ENCODE measurements at places on chromosomes 5 and 9.

DNA sequence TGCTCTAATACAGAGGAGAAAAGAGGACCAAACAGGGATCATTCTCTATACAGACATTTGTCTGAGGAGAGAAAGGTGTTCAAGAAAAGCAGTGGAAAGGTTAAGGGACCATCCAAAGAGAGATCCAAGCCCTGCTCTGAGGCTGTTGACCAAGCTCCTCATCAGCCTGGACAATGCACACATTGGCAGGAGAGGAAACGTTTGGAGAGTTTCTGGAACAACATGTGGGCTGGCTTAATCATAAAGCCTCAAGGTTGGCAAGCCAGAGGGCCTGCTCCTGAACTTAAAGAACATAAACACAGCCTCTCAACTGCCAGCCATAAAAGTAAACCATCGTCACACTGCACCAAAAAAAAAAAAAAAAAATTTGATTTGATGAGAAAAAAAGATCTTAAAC is 184.4 kb upstream of the SLC12A2 start:
- DNase-seq: no peak

- no peak for DNase-seq
These were observed 19.1 kb upstream of the SLC31A2 start for GRCh38 chr9:113131689-113132151.

DNA sequence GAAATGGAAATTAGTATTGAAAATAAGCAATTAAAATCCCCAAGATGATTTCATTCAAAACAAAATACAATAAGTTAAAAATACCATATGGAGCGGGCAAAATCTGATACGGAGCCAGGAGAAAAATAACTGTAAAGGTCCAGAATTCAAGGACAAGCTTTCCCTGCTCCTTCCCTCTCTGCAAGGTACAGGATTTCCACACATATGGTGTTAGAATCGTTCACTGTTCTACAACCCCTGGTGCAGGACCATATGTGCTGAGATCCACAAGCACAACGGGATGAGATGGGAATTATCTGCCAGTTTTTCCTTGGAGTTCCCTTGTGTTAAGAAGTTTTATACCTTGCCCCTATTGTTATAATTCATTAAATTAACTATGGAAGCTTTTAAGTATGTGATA is 94.7 kb upstream of the DMAC1 start:
- no peak for DNase-seq

DNA sequence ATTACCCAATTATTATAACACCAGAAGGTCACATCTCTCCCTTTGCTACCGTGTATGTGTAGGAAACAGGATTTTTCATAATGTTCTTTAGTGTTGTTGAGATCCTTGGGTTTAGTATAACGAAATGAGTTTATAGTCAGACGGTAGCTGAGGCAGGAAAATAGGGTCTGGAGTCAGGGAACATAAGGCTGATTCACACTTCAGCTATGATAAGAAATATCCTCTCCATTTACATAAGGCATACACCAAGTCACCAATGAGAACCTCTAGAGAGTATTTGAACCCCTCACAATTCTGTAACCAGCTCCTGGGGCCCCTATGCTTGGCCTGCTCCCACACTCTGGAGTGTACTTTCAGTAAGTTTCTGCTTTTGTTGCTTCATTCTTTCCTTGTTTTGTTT is 58.9 kb upstream of the ANKH start:
- DNase-seq: no peak

- DNase-seq: no peak
These were observed 92.1 kb upstream of the FSD1L start for GRCh38 chr9:105355781-105356180.

- DNase-seq: peak; percentile 34
These were observed 2.3 kb downstream of the P4HA2 start for GRCh38 chr5:132225165-132226032.

GRCh38 chr5:65013166-65013565 is 244.4 kb downstream of the CWC27 start:
- DNase-seq: no peak

DNA sequence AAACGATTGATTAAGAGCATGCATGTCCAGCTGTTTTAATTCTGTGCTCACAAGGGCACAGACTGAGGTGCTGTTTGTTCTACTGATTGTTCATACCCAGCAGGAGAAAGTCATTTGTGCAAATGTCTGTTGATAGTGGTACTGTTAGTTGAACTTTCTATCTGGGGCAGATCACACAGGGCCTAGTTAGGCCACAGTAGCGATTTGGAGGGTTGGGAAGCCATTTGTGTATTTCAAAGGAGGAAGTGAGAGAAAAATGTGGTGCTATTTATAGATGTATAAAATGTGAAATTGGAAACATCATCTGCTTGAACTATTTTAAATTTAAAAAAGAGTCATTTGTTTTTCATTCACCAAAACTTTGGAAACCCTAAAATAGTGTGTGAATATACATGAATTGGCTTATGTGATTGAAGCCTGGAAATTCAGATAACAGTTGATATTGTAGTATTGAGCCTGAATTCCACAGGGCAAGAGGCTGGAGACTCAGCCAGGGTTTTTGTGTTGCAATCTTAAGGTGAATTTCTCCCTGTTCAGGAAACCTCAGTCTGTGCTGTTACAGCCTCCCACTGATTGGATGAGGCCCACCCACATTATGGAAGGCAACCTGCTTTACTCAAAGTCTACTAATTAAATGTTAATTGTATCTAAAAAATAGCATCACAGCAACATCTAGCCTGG is 162.0 kb upstream of the CDKN2B start:
- no peak for DNase-seq

GRCh38 chr9:83035143-83035542 is 27.8 kb downstream of the RASEF start:
- DNase-seq: no peak

DNA sequence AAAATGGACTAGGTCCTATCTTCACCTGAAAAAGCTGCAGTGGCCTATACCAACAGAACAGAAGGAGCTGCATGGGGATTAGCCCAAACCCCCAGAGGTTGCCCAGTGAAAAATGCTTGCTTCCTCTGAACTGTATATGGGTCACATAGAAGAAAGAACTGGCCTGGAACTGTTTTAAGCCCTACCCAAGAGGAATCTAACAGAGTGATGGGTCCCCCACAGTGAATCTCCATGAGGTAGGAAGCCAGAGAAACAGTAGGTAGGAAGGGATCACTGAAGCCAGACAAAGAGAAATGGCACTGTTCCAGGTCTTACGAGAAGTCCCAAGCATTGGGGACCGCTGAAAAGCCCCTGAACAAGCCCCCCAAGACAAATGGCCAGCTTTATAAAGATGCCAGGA is 28.8 kb upstream of the TRIM32 start:
- no peak for DNase-seq

GRCh38 chr9:16058131-16058549 is 505.3 kb downstream of the CCDC171 start:
- no peak for DNase-seq

DNA sequence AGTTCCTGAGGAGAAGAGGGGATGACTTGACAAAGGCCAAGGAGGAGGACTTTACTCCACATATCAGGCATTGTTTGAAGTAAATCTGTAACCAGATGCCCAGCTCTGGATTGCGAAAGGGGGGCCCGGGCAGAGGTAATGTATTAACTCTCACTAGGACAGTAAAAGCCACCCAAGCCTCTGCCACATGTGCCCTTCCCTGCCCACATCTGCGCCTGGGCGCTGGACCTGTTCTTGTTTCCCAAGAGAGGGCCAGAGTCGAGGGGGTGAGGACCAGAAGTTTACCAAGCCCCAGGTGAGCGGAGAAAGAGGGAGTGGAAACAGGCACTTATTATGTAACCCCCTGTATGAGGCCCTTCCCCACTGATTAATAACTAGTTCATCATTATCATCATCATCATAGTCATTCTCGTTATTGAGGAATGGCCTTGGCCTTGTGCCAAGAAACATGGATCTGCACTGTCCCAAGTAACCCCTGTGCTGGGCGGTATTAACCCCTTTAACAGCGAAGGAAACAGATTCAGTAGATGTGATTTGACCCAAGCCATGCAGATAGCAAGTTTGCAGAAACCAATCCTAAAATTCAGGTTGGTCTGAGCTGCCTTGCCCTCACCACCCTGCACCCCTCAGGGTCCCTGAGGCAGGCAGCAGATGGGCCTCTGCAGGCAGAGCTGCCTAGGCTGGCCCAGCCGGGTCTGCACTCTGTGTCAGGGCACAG is at the start of gene SLC23A1:
TSS of gene SLC23A1 (minus strand) at position 23 of the 718 bp plus-strand sequence. CDS start 44 bp downstream, outside the sequence.
- no peak for DNase-seq

DNA sequence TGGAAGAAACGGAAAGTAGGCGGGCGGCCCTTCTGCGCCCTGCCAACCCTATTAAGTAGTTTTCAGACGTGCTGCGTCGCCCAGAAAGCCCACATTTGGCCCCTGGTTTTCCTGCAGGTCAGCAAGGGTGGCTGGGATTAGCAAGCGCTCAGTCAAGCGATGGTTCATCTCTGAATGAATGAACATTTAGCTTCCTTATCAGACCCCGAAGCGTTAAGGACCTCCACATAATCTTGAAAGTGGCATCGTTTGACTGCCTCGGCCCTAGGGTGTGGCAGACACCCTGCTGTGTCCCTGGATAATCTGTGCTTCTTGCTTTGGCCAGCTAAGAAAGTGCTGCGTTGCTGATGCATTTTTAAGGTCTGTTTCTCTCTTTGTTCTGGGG is 684 bp downstream of the TOR1B start:
- DNase-seq: no peak

DNA sequence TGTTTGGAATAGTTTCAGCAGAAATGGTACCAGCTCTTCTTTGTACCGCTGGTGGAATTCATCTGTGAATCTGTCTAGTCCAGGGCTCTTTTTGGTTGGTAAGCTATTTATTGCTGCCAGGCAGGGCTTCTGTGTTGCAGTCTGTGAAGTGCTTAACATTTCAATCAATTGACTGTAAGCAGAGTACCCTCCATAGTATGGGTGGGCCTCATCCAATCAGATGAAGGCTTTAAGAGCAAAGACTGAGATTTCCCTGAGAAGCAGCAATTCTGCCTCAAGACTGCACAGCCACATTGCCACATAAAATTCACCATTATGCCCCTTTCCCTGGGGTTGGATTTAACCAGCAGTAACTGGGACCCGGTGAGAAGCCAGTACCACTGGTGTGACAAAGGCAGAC is 98.9 kb upstream of the ICE1 start:
- DNase-seq: no peak

GRCh38 chr9:121753802-121754654 is 102.6 kb downstream of the DAB2IP start:
- no peak for DNase-seq

- DNase-seq: no peak
These were observed 44.7 kb downstream of the CCL28 start for GRCh38 chr5:43367453-43367852.

- DNase-seq: no peak
These were observed at the start of gene CD180 for GRCh38 chr5:67196537-67197059. CD180 (minus strand) TSS chr5:67196799; CDS start chr5:67196641, 158 bp downstream.

DNA sequence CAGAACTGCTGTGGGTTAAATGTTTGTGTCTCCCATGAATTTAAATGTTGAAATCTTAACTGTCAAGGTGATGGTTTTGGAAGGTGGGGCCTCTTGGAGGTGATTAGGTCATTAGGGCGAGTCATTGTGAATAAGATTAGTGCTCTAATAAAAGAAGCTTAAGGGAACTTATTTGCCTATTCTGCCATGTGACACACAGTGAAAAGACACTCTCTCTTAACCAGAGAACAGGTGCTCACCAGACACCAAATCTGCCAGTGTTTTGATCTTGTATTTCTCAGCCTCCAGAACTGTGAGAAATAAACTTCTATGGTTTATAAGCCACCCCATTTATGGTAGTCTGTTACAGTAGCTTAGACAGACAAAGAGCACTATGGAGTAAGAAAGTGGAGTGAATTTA is 117.9 kb upstream of the SV2C start:
- no peak for DNase-seq

GRCh38 chr5:168771678-168772077 is 192.5 kb upstream of the PANK3 start:
- no peak for DNase-seq
